ENCODE measurements at places on chromosomes 2 and 18. TPM values are rescaled to one million over a fixed set of nuclear protein-coding genes. Genes with fewer than 3 reads are reported as not detected.

Gene UGT1A4
- not detected for polyA plus RNA-seq

Gene ROCK1
- polyA plus RNA-seq = 21.2 TPM

Gene SCN7A
- 61.2 TPM for polyA plus RNA-seq

Gene NXPH2
- polyA plus RNA-seq = 14.3 TPM

Gene IMPA2
- 18.5 TPM for polyA plus RNA-seq

Gene FAM110C
- polyA plus RNA-seq = 2.3 TPM

Measured in muscle of leg (tissue), 16 donors.